ENCODE measurements at places on chromosomes 7 and 10.

DNA sequence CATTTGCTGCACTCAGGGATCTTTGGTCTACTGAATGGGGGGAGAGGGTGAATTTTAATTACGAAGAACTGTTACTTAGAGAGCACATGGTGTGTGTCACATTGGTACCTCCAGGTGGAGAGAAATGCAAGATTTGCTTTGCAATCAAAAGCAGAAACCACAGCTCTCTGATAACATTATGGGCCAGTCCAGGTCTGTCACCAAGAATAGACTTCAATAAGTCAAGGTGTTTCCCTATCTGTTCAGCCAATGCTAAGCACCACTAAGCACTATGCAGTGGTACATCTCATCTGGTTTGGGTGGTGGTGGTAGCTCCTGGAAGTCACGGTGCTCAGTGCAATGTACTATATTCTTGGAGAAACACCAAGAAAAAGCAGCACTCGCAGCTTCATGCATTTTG lies 119.6 kb upstream of the AFAP1L2 start:
- no peak for DNase-seq

DNA sequence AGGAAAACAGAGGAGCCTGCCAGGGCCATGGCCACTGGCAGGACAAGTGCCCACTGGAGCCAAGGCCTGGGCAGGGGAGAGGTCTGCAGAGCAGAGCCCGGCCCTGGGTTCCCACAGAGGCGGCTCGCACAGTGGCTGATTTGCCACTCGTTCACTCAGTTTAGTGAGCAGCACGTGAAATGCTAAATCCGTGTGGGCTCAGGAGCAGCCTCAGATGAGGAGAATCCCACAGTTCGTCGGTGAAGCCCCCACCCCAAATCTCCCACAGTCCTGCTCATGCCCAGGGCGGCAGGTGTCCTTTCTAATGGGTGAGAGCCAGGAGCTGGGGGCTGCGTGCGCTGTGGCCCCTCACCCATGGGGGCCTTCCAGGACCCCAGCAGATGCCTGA lies 107.7 kb upstream of the FAM20C start:
- no peak for DNase-seq

- DNase-seq: peak; percentile 61
Observed at GRCh38 chr10:6581778-6582228, 1.7 kb upstream of the PRKCQ start.

DNA sequence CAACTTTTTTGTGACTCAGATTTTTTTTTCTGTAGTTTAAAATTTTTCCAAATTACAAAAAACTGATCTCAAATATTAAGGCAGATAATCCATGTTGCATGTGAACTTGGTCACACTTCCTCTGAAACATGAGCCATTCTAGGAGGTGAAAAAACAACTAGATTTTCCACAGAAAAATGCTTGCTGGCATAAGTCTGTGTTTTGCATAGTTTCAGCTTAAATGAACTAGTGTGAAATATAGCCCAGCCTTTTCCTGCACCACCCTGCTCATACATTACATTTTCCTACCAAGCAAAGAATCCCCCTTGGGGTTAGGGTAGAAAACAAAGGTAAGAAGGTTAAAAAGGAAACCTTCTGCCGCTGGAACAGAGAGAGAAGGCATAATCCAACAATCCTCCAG lies 48.2 kb downstream of the SLC25A13 start:
- no peak for DNase-seq

- no peak for DNase-seq
Observed at GRCh38 chr10:117801691-117802090, 245.1 kb downstream of the RAB11FIP2 start.
